Sigmoid colon (tissue), 7 donors: ENCODE measurements at places on chromosomes 12 and 14. TPM values are rescaled to one million over a fixed set of nuclear protein-coding genes. Genes with fewer than 3 reads are reported as not detected.

DNA sequence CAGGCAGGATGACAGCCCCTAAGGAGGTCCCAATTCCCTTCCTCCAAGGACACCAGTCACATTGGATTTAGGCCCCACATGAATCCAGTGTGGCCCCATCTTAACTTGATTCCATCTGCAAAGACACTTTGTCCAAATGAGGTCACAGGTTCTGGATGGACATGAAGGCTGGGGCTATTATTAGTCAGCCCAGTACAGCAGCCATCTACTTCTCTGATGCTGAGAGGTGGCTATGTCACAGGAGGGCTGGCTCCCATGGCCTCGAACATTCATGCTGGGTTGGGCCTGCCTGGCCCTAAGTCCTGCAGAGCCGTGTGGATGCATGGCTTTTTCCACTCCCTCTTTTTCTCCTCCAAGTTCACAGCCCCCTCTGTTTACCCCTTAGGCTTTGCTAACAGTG, 35.9 kb downstream of the SLC15A4 start:
- DNase-seq, result peak; percentile 8

DNA sequence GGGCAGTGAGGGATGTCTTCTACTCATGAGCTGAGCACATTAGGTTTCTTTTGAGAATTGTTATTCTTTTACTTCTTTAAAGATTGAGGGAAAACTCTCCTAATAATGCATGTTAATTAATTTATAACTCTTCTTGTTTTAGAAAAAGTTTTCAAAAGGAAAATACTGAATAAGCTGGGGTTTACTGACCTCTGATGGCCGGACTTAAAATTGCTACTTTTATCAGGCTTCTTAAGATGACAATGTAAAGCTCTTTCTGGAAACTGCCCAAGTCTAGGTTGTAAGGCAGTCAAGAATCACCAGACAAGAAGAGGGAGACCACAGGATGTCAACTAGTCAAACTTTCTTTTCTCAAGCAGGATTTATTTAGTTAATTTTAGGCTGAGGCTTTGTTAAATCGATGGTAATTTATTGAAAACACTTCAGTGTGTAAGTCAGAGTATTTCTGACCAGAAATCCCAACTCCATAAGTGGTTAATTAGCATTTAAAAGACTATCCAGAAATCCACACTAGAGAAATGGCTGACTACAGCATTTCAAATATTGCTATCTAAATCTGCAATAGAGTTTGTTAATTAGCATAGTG, 82.1 kb downstream of the AVPR1A start:
- DNase-seq, result no peak

- no peak for DNase-seq
These were observed 476.5 kb downstream of the FOXG1 start for GRCh38 chr14:29242755-29243754.

GRCh38 chr14:32363761-32364160, 34.7 kb downstream of the AKAP6 start:
- no peak for DNase-seq

The TDP1 gene
- 8.3 TPM for total RNA-seq

The PPTC7 gene
- total RNA-seq, result 19.4 TPM

The TAS2R7 gene
- not detected for total RNA-seq
